CD4-positive, alpha-beta T cell (primary cell): ENCODE measurements at places on chromosomes 12 and 14.

DNA sequence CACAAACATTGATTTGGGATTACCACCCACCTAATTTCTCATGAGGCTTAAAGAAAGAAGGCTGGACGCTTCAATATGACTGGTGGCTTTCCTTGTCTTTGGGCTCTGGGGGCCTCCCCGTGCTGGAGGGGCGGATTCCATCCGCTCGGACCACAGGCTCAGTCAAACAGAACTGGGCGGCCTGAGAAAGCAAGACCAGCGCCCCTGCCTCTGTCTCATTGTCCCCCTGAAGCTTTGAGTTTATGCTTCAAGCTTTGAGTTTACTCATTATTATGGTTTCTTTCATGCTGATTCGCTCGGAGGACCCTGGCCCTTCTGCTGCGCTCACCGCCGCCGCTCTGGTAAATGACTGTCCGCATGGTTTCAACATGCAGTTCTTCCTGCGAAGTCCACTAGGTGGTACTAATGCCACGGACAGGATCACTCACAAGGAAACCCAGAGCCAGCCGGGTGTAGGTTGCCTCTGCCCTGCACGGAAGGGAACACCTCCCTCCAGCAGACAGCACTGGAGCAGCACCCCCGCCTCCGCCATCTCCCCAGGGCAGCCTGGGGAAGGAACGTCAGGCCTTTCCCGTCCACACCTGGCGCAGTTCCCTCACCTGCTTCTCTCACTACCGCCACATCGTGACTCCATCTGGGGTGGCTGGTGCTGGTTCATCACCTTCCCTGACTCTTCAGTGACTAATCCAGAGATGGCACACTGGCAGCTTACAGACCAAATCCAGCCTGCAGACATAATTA is 13.2 kb upstream of the TIGAR start:
- DNase-seq, result no peak

DNA sequence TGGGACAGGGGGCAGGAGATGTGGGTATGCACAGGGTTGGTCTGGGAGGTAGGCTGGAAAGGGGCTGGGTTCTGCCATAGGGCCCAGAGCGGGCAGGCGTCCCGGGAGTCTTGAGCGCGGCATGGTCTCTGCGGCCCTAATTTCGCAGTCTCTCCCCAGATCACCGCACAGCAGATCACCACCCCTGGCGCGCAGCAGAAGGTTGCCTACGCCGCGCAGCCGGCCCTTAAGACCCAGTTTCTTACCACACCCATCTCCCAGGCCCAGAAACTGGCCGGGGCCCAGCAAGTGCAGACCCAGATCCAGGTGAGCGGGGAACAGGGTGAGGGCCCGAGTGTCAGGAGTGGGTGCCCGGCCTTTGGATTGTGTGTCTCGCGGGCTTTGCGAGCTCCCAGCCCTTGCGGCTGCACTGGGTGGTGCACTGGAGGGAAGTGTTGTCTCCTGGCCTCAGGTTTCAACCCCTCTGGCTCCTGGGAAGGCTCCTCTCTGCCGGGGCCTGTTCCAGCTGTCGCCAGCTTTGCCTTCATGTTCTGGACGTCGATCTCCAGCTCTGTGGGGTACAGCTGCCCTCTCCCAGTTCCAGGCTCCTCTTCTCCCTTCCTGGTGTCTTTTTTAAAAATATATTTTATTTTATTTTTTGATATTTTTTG is 74.7 kb downstream of the DDX51 start:
- DNase-seq, result no peak

DNA sequence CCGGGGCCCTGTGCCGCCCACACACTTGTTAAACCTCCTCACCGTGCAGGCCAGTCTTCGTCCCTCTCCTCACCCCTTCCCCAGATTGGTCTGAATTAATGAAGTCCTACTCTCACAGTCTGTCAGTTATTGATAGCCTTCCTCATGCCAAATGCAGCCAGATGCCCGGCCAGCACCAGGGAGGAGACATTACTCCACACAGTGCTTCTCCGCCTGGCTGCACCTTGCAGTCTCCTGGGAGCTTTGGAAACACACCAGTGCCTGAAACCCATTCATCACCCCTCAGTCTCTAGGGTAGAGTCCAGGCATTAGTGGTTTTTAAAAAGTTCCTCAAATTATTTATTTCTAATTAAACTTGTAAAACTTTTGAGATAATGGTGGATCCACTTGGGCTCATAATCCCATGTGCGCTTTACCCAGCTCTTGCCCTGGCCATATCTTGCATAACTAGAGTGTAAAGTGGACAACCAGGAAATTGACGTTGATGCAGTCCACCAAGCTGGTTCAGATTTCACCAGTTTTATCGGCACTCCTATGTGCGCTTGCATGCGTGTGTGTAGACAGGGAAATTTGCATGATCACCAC is 38.2 kb upstream of the TSPAN9 start:
- no peak for DNase-seq

DNA sequence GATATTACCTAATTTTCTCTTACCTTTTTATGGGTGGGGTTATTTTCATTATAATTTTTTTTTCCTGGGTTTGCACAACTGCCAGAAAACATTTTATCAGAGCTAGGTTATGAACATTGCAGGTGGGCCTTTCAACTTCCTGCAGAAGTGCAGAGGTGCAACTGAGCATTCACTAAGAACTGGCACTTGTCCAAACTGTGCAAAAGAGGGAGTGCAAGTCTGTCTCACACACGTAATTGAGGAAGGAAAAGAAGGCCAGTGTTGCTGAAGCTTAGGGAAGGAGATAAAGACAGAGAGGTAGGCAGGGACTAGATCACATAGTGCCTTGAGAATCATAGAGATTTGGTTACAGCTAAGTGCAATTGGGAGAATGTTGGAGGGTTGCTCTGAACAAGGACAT is 14.1 kb upstream of the AMN1 start:
- no peak for DNase-seq

DNA sequence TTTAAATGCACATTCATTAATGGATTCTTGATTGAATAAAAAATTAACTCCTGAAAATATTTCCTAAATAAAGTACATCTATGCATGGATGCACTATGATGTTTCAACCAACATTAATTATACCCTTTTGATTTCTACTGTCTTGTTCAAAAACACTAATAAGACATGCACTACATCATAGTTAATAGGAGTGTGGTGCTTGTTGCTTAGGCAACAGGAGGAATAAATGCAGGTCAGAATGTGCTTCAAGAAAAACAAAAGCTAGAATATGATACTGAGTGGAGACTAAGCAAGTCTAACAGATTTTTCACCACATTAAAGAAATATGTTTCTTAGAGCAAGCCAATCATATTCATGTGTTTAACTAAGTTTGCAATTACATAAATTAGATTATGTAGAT is 495.8 kb upstream of the GARIN6 start:
- no peak for DNase-seq

- no peak for DNase-seq
These were observed 134.2 kb downstream of the KCNK10 start for GRCh38 chr14:88188745-88189416.

GRCh38 chr12:55253281-55253680 is 8.9 kb downstream of the OR6C74 start:
- no peak for DNase-seq

DNA sequence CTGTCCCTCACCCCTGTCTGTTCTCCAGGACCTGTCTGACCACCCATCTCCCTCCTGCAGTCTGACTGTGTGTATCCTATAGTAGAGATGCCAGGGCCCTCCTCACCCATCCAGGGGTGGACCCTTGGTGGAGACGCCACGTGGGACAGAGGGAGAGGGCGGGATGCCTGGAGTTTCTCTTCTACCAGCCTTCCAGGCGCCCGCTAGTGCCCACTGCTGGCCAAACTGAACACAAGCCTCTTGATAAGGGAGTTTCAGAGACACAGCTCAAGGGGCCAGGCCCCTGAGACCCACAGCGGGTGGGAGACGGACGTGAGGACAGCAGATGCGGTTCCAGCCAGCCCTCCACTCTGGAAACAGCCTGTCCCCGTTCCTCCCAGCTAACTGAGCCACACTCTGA is 147.3 kb downstream of the RBM19 start:
- DNase-seq, result no peak

- peak; percentile 54 for DNase-seq
These were observed 26.8 kb downstream of the APOBEC1 start for GRCh38 chr12:7638760-7639555.

GRCh38 chr12:116539905-116540482 is 19.2 kb upstream of the MAP1LC3B2 start:
- no peak for DNase-seq

DNA sequence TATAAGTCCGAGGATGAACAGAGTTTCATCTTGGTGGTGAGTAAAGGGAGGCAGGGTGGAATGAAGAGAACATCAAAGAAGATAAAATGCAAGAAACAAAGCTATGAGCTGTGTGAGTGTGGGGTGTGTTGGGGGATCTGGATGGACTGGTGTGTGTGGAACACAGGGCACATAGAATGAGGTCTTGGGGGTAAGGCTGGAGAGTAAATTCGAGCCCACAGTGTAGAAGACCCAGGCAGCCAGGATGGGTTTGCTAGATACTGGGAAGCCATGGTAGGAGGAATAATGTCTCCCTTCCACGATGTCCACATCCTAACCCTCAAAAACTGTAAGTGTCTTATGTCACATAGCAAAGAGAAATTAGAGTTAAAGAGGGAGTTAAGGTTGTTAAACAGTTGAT is 6.8 kb downstream of the KCNMB4 start:
- DNase-seq, result no peak

DNA sequence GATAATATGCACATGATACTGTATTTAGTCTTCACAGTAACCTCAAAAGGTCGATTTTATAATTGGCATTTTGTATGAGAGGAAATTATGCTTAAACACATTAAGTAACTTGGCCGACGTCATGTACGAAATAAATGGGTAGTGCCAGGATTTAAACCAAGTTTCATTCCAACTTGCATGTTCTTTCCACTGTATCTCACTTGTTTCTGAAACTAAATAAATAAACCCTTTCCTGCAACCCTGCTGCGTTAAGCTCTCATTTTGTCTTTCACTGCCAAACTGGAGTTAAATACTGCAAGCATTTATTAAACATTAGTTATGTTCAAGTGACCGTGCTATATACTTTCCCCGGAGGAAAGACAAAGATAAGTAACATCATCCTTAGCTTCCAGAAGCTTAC is 293.9 kb upstream of the PRKD1 start:
- no peak for DNase-seq

DNA sequence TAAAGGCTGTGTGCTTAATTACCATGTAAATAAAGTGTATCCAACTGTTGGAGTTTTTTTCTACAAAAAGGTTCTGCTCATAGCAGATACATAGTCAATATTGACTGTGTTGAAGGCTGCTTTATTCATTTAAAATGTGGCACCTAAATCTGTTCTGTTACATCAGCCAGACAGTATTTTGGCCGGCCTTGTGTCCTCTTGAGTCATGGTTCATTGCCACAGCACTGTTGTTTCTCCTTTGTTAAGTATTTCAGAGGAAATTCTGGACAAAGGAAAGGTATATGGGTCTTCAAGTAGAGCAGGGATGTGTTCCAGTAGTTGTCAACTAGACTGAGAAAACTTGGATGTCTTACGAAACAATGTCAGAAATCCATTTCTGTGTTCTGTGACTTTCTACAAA is 95.5 kb downstream of the SLC38A6 start:
- DNase-seq, result no peak

DNA sequence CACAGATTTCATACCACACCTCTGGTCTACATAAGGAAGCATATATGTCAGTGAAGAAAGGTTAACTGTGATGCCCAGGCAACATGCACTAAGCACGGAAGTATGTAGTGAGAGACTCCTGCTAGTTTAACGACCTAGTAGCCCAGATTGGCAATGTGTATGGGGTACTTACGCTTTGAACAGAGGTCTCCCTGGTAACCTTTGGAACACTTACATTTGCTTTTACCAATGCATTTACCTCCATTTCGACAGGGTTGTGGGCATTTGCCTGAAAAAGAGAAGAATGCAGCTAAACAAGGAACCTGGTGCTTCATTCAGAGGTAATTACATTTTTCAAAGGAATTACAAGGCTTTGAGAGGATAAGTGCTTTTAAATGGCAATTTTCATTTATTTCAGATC is 65.2 kb downstream of the WIF1 start:
- DNase-seq, result no peak

DNA sequence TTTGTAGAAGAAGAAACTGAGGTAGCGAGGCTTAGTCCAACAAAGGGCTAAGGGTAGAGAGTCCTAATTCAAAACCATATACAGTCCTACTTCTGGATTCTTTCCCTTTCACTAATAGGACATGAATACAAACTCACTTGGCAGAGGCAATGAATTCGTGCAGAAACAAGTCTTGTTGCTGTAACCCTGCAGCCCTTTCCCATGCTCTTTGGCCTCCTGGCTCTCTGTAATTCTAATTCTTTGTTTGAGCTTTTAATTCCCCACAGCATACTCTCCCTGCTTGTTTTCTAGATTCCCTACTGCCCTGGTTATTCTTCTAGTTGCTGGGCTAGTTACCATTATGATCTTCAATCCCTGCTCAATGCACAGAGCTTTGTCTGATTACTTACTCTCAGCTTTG is 381.4 kb downstream of the ETNK1 start:
- no peak for DNase-seq

DNA sequence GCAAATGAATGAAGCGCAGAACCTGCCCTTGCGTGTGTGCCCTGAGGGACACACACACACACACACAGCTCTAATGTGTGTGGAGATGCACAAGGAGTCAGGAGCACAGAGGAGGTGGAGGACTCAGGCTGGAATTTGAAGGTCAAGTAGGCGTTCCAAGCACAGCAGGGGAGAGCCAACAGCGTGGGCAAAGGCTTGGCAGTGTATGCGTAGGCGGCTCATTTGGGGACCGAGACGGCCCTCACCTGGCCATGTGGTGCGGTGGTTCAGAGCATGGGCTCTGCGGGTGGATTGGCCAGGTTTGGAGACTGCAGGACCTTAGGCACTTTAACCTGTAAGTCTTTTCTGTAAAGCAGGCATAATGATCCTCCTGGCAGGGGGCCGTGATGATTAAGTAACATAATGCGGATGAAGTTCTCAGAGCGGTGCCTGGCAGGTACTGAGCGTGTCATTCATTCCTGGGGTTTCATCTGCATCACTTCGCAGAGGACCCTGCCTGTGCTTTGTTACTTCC is 69.5 kb upstream of the SLC24A4 start:
- no peak for DNase-seq

DNA sequence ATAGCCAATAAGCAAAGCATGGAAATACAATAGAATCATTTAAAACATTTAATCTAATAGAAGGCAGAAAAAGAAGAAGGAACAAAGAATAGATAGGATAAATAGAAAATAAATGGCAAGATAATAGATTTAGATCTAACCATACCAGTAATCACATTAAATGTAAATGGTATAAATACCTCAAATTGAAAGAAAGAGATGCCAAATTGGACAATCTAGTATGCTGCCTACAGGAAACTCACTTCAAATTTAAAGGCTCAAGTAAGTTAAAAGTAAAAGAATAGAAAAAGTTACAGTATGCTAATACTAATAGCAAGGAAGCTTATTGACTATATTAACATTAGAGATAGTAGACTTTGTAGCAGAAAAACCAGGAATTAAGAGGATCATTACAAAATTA is 40.1 kb downstream of the RAN start:
- no peak for DNase-seq

GRCh38 chr12:14781563-14781962 is 21.7 kb downstream of the WBP11 start:
- DNase-seq, result no peak
